ENCODE measurements at places on chromosomes 4 and X.

GRCh38 chr4:81428002-81428401, 43.7 kb downstream of the RASGEF1B start:
- no peak for DNase-seq

DNA sequence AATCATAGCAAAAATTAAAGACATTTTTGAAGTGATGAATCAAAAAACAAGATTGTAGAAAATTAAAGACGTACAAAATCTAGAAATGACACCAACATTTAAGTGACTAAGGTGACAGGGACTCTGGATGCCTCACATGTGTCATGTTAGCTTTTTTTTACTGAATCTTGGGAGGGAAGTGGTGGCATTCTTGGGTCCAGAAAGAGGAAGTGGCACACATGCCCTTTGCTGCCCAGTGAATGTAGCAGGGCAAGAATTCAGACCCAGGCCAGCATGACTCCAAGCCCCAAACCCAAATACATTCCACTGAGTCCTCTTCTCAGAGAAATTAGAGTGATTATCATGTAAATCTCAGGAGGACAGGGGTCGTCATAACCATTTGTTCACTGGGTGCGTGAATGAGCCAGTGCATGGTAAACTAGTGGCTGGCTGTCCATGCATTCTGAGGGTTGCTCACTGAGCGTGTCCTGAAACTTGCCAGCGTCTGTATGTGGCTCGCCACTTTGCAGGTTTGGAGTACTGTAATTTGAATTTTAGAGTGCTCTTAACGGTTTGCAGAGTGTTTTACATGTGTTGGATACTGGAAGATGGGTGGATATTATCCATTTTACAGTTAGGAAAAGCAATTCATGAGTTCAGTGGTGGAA, 55.4 kb upstream of the TBC1D14 start:
- DNase-seq = no peak

GRCh38 chr4:58843455-58843854, 1733.3 kb upstream of the IGFBP7 start:
- no peak for DNase-seq

- DNase-seq = no peak
Observed at GRCh38 chr4:24091639-24092233, 201.9 kb upstream of the PPARGC1A start.

GRCh38 chr4:102585329-102585728, 84.2 kb downstream of the NFKB1 start:
- DNase-seq = no peak

DNA sequence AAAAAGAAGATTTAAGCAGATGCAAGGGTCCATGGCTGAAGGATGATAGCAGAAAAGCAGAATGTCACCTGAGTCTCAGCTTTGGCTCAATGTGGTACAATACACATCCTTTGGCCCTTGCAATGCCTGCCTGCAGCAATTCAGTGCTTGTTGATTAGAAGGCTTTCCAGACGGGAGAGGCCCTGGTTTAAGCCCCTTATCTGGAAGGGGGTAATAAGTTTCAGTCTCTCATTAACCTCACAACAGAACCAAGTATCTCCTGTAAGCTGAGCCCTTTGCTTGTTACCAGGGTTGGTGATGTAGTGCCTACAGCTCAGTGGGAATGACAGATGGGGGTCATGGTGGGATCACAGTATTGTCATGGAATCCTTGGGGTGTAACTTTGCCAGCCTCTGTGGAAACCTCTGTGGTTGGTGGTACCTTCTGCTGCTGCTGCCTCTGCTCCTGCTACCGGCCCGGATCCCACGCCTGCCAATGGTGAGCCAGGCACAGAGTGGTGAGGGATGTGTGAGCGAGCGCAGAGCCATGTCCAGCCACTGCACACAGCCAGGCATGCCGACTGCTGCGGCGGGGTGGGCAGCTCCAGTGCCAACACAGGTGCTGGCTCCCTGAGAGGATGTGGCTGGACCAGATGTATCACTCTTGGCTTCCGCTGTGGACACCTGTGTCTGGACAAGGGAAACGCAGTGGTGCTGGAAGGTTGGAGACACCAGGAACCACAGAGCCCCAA, 81.2 kb downstream of the ADRA2C start:
- no peak for DNase-seq

GRCh38 chrX:138128027-138128671, 562.2 kb downstream of the ZIC3 start:
- DNase-seq = no peak

DNA sequence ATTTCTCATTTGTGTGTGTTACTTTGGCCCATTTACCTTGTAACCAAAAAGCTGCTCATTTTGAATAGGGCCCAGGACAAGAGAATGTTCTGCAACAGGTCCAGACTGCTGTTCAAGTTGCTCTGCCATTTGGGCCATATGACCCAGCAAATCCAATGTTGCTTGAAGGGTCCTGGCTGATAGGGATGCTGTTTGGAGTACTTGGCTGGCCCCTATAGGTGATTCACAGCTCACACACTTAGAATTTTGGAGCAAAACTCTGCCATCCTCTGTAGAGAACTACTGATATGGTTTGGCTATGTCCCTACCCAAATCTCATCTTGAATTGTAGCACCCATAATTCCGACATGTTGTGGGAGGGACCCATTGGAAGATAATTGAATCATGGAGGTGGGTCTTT, 131.5 kb downstream of the AASDH start:
- DNase-seq = no peak

GRCh38 chr4:158817562-158818296, 48.9 kb downstream of the FNIP2 start:
- no peak for DNase-seq

DNA sequence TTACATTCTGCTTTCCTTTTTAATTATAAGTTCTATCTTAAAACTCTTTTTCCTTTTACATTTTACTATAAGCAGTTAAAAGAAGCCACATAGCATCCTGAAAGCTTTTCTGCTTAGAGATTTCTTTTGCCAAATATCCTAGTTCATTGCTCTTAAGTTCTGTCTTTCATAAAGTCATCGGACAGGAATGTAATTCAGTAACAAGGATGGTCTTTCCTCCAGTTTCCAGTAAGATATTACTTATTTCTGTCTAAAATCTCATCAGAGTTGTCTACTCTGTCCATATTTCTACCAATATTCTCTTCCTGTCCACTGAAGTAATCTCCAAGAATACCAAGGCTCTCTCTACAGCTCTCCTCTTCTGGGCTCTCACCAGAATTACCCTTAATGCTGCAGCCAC, 37.5 kb upstream of the ADH1C start:
- no peak for DNase-seq

Measured in RCC 7860 (cell line).